Purkinje cell (primary cell): ENCODE measurements at places on chromosomes 13 and 19. TPM values are rescaled to one million over a fixed set of nuclear protein-coding genes. Genes with fewer than 3 reads are reported as not detected.

Gene SYCN
- not detected in 2 replicates for polyA plus RNA-seq

Gene NKG7
- not detected in 2 replicates for polyA plus RNA-seq

Gene LSR
- not detected in 2 replicates for polyA plus RNA-seq

Gene FBXW9
- 0.31 and 0.50 TPM in 2 replicates for polyA plus RNA-seq

Gene SPTBN4
- polyA plus RNA-seq, result 3.2 and 3.4 TPM in 2 replicates

Gene PARP4
- polyA plus RNA-seq, result 7.1 and 9.5 TPM in 2 replicates

Gene CALR3
- polyA plus RNA-seq, result not detected in 2 replicates

Gene ZNF728
- 7.4 and 21.9 TPM in 2 replicates for polyA plus RNA-seq

Gene HIPK4
- 1.0 TPM in 1 of 2 replicates, not detected in the other for polyA plus RNA-seq

Gene TEKTIP1
- polyA plus RNA-seq, result not detected in 2 replicates

Gene ERVK3-1
- 113 and 115 TPM in 2 replicates for polyA plus RNA-seq

Gene RAB3A
- polyA plus RNA-seq, result 66.7 and 126 TPM in 2 replicates

Gene COL4A1
- polyA plus RNA-seq, result 176 and 211 TPM in 2 replicates

Gene BEST2
- not detected in 2 replicates for polyA plus RNA-seq

Gene SPHK2
- polyA plus RNA-seq, result 0.34 and 0.75 TPM in 2 replicates

Gene ZNF708
- 3.6 and 6.7 TPM in 2 replicates for polyA plus RNA-seq

Gene MBD3L3
- not detected in 2 replicates for polyA plus RNA-seq

Gene ZNF701
- 2.8 and 6.1 TPM in 2 replicates for polyA plus RNA-seq

Gene KLK10
- polyA plus RNA-seq, result 0.16 and 3.9 TPM in 2 replicates

Gene FUT2
- polyA plus RNA-seq, result 0.13 and 0.17 TPM in 2 replicates

Gene KLK2
- 0.20 TPM in 1 of 2 replicates, not detected in the other for polyA plus RNA-seq

Gene SHISA7
- polyA plus RNA-seq, result 0.62 TPM in 1 of 2 replicates, not detected in the other

Gene RNF225
- not detected in 2 replicates for polyA plus RNA-seq

Gene SPACA4
- not detected in 2 replicates for polyA plus RNA-seq

Gene RASAL3
- polyA plus RNA-seq, result 1.2 TPM in 1 of 2 replicates, not detected in the other

Gene GNG14
- not detected in 2 replicates for polyA plus RNA-seq

Gene PABPC3
- polyA plus RNA-seq, result 0.21 and 1.1 TPM in 2 replicates

Gene METTL21C
- polyA plus RNA-seq, result 21.0 and 24.3 TPM in 2 replicates

Gene SSC5D
- polyA plus RNA-seq, result 0.05 TPM in 1 of 2 replicates, not detected in the other

Gene AP1M2
- 2.5 TPM in 1 of 2 replicates, not detected in the other for polyA plus RNA-seq

Gene PDX1
- not detected in 2 replicates for polyA plus RNA-seq

Gene C13orf42
- not detected in 2 replicates for polyA plus RNA-seq

Gene EBI3
- not detected in 2 replicates for polyA plus RNA-seq

Gene TTYH1
- 38.1 and 45.6 TPM in 2 replicates for polyA plus RNA-seq

Gene LGALS7
- not detected in 2 replicates for polyA plus RNA-seq

Gene HSD17B14
- polyA plus RNA-seq, result 12.4 and 12.5 TPM in 2 replicates

Gene ARHGAP45
- polyA plus RNA-seq, result not detected in 2 replicates

Gene SLC44A2
- polyA plus RNA-seq, result 7.4 and 12.4 TPM in 2 replicates

Gene NKPD1
- polyA plus RNA-seq, result not detected in 2 replicates

Gene EEF1AKMT1
- polyA plus RNA-seq, result 88.6 and 93.4 TPM in 2 replicates

Gene EXOC3L2
- not detected in 2 replicates for polyA plus RNA-seq

Gene CGB8
- not detected in 2 replicates for polyA plus RNA-seq

Gene ZNF225
- polyA plus RNA-seq, result 1.1 and 2.7 TPM in 2 replicates

Gene LIN7B
- polyA plus RNA-seq, result 34.2 and 35.7 TPM in 2 replicates

Gene SHANK1
- polyA plus RNA-seq, result 0.11 TPM in 2 replicates

Gene ALKBH6
- 1.9 and 9.9 TPM in 2 replicates for polyA plus RNA-seq

Gene SHISA2
- polyA plus RNA-seq, result 19.1 and 20.1 TPM in 2 replicates

Gene FCGBP
- 0.03 TPM in 1 of 2 replicates, not detected in the other for polyA plus RNA-seq

Gene ZGLP1
- not detected in 2 replicates for polyA plus RNA-seq

Gene ERICH4
- not detected in 2 replicates for polyA plus RNA-seq
